ENCODE measurements at places on chromosomes 7 and 10. TPM values are rescaled to one million over a fixed set of nuclear protein-coding genes. Genes with fewer than 3 reads are reported as not detected.

DNA sequence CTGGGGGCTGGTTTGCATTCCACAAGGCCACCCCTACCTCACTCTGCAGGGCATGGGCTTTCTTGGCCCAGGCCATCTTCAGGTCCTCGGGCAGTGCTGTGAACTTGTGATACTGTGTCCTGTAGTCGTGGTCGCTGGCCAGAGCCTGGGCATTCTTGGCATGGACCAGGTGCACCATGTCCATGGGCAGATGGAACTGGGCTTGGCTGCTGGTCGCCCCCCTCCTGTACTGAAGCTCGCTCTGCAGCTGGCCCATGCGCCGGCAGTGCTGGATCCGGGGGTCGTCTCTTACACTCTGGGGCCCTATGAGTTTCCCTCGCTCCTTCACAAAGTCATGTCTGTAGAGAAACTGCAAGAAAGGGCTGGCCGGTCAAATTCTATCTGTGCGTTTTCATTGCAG, 51.7 kb downstream of the HABP2 start:
- H3K4me3 ChIP-seq: no peak overlapping the region
- H3K36me3 ChIP-seq: no peaks in the 10 kb centered on the region
- H3K4me1 ChIP-seq: no peaks in the 10 kb centered on the region
- peaks cover 4% of the 10 kb centered on the region for H3K27me3 ChIP-seq

- no peaks in the 10 kb centered on the region for H3K36me3 ChIP-seq
- H3K4me3 ChIP-seq: no peak overlapping the region
- no peaks in the 10 kb centered on the region for H3K4me1 ChIP-seq
- DNase-seq: no peak
- H3K27me3 ChIP-seq: peaks cover 2% of the 10 kb centered on the region
- no peak overlapping the region for H3K27ac ChIP-seq
These were observed 48.7 kb downstream of the CLIP2 start for GRCh38 chr7:74337926-74338325.

- no peak overlapping the region for H3K27ac ChIP-seq
- no peaks in the 10 kb centered on the region for H3K36me3 ChIP-seq
- no peaks in the 10 kb centered on the region for H3K27me3 ChIP-seq
- H3K4me3 ChIP-seq: no peak overlapping the region
- no peak for DNase-seq
These were observed 107.4 kb upstream of the GLCCI1 start for GRCh38 chr7:7861211-7861633.

GRCh38 chr7:48595756-48596155, 328.6 kb upstream of the CDC14C start:
- no peaks in the 10 kb centered on the region for H3K4me1 ChIP-seq
- DNase-seq: no peak
- H3K27me3 ChIP-seq: no peaks in the 10 kb centered on the region
- H3K4me3 ChIP-seq: no peak overlapping the region

DNA sequence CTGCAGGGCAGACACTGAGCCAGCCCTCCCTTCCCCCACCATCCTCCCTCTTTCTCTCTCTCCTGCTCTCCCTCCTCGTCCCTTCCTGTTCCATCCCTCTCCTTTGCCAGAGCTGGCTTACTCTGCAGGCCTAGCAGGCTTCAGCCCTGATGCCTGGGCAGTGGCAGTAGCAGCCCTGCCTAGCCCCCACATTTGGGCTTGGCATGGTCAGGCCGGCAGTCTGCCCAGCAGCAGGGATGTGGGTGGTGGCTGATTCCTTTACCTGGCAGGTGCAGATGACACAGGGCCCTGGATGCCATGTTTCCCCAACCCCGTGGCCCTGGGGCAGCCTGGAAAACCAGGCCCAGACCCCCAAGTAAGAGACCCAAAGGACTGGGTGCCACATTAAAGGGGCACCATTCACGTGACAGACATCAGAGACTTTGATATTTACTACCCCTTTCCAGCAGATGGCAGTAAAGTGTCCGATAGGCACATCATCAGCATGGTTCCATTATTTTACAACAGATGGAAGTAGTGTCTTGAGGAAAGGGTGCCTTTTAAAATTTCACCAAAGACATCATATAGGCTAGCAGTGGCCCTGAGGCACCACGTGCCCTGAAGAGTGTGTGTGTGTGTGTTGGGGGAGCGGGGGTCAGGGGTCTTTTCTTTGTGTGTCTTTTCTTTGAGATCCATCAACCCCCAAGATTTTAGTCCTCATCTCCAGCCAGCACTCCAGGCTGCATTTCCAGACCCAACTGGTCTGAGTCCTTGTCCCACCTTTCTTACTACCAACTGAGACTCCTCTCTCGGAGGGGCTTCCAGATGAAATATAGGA, 5.9 kb downstream of the KCP start:
- H3K27me3 ChIP-seq: peaks cover 30% of the 10 kb centered on the region
- no peaks in the 10 kb centered on the region for H3K4me1 ChIP-seq
- no peaks in the 10 kb centered on the region for H3K36me3 ChIP-seq
- DNase-seq: no peak

- no peak overlapping the region for H3K27ac ChIP-seq
- DNase-seq: no peak
- no peaks in the 10 kb centered on the region for H3K4me1 ChIP-seq
- H3K27me3 ChIP-seq: peaks cover 2% of the 10 kb centered on the region
These were observed 6.6 kb upstream of the ZNF786 start for GRCh38 chr7:149097088-149097487.

DNA sequence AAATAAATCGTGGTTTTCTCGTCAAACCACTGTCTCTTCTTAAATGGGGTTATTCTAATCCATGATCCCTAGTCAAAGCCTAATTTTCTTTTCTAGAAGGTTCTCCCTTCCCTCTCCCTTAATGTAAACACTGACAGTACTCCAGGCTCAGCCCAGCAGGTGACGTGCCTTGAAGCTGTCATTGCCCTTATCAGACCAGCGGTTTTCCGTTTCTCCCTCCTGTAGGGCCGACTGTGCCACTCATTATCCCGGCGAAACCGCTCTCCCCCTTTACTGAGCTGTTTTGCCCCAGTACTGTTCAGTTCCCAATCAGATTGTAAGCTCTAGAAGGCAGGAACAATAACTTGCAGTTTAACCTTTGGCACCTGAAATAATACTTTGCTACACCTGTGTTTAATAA, 153.5 kb upstream of the RHEB start:
- no peaks in the 10 kb centered on the region for H3K27me3 ChIP-seq
- DNase-seq: no peak
- no peak overlapping the region for H3K27ac ChIP-seq
- H3K4me1 ChIP-seq: no peaks in the 10 kb centered on the region

GRCh38 chr10:11824376-11824775, 1.2 kb downstream of the PROSER2 start:
- H3K27ac ChIP-seq: no peak overlapping the region
- H3K4me1 ChIP-seq: peaks cover 8% of the 10 kb centered on the region
- H3K27me3 ChIP-seq: peaks cover 52% of the 10 kb centered on the region
- no peak for DNase-seq

- H3K27me3 ChIP-seq: peaks cover 5% of the 10 kb centered on the region
- DNase-seq: no peak
- no peak overlapping the region for H3K4me3 ChIP-seq
These were observed 32.6 kb upstream of the GIMAP8 start for GRCh38 chr7:150417863-150418262.

GRCh38 chr10:102738692-102739121, 5.0 kb upstream of the WBP1L start:
- no peak overlapping the region for H3K27ac ChIP-seq
- no peak overlapping the region for H3K4me3 ChIP-seq
- DNase-seq: no peak
- peaks cover 1% of the 10 kb centered on the region for H3K27me3 ChIP-seq
- H3K36me3 ChIP-seq: peaks cover 8% of the 10 kb centered on the region

DNA sequence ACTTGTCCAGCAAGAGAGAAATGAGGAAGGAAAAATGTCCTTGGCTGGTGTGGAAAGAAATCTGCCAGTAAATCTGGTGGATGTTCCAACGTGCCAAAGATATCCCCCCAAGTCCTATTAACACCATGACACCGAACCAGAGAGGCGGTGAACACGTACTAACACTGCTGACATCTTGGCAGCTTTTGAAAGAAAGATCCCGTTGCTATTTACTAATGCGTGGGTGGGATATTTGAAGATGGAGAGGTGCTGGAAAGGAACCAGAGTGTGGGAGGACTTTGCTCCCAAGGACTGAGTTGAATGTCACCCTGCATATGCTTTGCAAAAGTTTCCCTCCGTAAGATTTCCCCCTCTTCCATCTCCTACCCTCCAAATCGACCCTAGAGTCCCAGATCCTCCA, 7.9 kb downstream of the CCDC3 start:
- H3K4me3 ChIP-seq: no peak overlapping the region
- no peak for DNase-seq
- H3K27me3 ChIP-seq: no peaks in the 10 kb centered on the region
- no peaks in the 10 kb centered on the region for H3K4me1 ChIP-seq

- H3K4me3 ChIP-seq: peak overlapping the region; percentile 87
- peaks cover 32% of the 10 kb centered on the region for H3K4me1 ChIP-seq
- peaks cover 72% of the 10 kb centered on the region for H3K27me3 ChIP-seq
- peak overlapping the region; percentile 72 for H3K27ac ChIP-seq
- no peaks in the 10 kb centered on the region for H3K36me3 ChIP-seq
These were observed 789 bp downstream of the TCF7L2 start for GRCh38 chr10:112950714-112951358.

The OR6V1 gene
- total RNA-seq: not detected

The LIPM gene
- total RNA-seq: not detected

The SFTPA1 gene
- not detected for total RNA-seq

The DKK1 gene
- total RNA-seq: not detected

The CDH23 gene
- total RNA-seq: 0.57 TPM

The TRIM8 gene
- total RNA-seq: 111 TPM
